ENCODE measurements at places on chromosomes 1 and 21.

GRCh38 chr1:200654660-200655059 lies 15.0 kb downstream of the DDX59 start:
- no peak for DNase-seq

- DNase-seq = no peak
Observed at GRCh38 chr1:55048453-55049270, 9.3 kb downstream of the PCSK9 start.

DNA sequence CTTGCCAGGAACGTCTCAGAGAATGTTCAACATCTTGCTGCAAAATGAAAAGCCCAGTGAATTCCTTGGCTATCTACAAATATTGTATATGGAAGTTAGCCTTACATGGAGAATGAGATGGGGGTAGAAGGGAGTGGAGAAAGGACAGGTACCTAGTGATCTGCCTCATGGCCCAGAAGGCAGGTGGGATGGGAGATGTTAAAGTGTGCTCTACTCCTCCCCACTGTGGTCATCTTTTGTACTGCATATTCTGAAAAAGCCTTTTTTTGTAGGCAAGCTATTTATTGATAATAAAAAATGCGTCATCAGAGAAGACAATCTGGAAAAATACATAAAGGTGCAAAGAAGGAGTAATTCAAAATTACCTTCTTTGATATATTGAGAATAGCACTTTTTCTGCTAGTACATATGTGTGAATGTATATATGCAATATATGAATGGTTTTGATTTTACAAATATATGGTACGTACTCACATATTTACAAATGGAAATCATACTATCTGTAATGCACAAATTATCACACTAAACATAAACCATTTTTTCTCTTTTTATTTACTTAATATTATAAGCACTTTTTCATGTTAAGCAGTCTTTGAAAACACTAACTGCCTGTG lies 19.1 kb upstream of the SLC5A9 start:
- no peak for DNase-seq

- DNase-seq = no peak
Observed at GRCh38 chr1:25711555-25712298, 88.3 kb upstream of the SELENON start.

- DNase-seq = no peak
Observed at GRCh38 chr1:241870336-241870735, 22.3 kb downstream of the EXO1 start.

DNA sequence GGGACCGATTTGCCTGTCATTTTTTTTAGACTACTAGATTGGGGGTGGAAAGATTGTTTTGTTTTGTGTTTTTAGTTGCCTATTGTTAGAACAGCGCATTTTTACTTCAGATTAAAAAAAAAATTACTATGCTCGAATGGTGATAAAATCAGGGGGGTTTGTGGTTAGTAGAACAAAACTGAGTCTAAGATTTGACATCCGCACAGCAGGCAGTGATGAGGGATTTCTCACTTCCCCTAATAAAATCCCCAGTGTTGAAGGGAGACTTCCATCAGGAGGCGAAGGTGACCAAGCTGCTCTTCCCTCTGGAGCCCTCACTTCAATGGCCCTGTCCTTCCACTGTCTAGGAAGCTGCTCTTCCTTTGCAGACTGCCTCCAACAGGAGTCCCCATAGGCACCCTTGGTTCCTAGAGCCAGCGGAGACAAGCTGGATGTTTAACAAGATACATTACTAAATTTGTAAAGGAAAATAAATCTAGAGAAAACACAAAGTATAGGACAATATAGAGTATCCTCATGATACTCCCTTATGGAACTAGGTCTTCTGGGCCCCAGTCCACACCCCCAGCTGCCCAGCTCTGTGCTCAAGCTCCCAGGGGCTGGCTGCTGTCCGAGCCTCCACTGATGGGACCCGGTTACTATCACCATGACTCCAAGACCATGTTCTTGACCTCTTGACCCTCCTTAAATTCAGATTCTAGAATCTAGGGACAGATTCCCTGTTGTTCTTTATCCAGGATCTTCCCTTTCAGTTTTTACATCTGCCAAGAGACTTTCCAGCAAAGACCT lies 31.0 kb downstream of the TENT5C start:
- DNase-seq = no peak

DNA sequence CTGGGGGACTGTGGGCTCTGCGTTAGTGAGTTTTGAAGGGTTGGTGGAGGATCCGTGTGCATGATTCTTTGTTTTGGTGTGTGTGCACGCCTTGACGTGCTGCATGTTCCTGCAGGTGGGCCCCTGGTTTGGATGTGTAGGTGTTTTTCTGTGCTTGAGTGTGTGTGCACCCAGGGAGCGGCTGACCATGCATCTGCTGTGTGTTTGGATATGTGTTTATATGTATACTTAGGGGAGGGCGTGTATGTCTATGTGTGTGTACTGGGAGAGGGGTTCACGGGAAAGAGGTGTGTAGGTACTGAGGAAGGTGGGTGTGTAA lies 1.1 kb downstream of the VANGL2 start:
- no peak for DNase-seq

GRCh38 chr1:245698116-245698515 lies 543.3 kb downstream of the KIF26B start:
- no peak for DNase-seq

DNA sequence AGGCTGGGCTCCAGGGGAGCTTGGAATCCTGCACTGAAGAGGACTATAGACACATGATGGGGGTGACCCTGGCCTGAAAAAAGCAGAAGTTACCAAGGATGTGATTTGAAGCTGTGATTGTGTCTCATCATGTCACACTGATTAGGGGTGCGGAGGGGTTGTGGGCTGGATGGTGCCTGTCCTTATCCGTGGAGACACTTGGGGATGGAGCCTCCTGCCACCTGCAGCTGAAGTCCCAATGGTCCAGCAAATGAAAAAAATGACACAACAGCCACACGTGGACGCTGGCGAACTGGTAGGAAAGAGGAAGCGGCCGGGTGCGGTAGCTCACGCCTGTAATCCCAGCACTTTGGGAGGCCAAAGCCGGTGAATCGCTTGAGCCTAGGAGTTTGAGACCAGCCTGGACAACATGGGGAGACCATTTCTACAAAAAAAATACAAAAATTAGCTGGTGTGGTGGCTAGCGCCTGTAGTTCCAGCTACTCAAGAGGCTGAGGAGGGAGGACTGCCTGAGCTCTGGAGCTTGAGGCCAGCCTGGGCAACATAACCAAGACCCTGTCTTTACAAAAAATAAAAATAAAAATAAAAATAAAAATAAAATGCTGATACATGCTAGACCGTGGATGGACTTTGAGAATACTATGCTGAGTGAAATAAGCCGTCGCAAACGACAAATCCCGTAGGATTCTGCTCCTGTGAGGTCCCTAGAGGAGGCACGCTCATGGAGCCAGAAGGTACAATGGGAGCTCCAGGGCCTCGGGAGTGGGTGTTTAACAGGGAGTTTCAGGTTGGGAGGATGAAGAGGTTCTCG lies 838 bp upstream of the IBA57 start:
- no peak for DNase-seq

- no peak for DNase-seq
Observed at GRCh38 chr1:178921499-178921898, 50.6 kb upstream of the ANGPTL1 start.

GRCh38 chr1:159071970-159072582 lies 4.5 kb downstream of the AIM2 start:
- peak; percentile 57 for DNase-seq

- DNase-seq = no peak
Observed at GRCh38 chr21:36149788-36150711, 6.6 kb upstream of the DOP1B start.

- no peak for DNase-seq
Observed at GRCh38 chr1:3607703-3608065, 3.6 kb downstream of the MEGF6 start.

- DNase-seq = no peak
Observed at GRCh38 chr1:238343852-238344251, 453.1 kb upstream of the ZP4 start.

DNA sequence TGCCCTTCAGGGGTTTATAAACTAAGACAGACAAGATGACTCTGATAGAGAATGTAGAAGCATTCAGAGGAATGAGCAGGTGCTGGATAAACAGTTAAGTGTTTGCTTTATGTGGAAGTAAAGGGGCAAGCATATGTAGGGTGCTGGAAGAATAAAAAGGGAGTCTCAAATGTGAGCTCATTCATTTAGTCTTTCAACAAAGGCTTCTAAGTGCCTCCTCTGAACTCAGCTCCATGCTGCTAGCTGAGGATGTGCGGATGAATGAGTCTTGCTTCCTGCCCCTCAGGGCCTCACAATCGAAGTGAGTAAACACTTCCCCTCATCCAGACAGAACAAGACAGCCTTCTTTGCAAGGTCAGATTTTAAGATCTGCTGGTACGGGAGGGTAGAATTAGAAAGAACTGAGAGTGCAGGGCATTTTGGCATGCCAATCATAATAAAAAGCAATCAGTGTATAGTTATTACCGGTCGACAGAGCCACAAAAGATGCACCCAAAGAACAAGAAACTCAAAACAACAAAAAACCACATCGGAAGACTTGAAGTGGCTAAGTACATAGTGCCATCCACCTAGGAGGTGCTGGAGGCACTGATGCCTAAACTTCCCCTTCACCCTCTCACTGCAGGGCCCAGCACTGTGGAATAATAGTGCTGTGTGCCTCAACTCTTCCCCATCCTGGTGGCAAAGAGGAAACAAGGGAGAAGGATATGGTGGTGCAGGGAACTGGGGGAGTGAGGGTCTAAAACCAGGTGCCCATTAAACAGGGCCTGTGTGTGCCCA lies 69.8 kb downstream of the TNR start:
- DNase-seq = no peak

- no peak for DNase-seq
Observed at GRCh38 chr1:92842082-92843045, 10.5 kb downstream of the RPL5 start.

GRCh38 chr1:14138135-14138506 lies 438.1 kb downstream of the PRDM2 start:
- DNase-seq = no peak

DNA sequence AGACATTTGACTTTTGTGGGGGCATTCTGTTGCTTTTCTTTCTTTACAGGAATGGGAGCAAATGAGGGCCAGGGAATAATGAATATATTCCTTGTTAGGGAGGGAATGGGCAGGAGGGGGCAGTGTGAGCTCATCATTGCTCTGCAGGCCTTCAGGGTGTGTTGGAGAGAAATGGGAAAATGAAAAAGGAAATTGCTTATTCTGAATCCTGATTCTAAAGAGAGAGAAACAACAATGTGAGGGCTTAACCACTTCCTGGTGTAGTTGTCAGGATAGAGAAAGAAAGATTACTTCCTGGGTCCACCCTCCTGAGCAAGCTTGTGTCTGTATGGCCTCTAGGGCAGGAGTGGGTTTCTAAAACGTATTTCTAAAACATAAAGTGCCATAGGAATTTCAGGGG lies 28.3 kb downstream of the VANGL2 start:
- DNase-seq = no peak

DNA sequence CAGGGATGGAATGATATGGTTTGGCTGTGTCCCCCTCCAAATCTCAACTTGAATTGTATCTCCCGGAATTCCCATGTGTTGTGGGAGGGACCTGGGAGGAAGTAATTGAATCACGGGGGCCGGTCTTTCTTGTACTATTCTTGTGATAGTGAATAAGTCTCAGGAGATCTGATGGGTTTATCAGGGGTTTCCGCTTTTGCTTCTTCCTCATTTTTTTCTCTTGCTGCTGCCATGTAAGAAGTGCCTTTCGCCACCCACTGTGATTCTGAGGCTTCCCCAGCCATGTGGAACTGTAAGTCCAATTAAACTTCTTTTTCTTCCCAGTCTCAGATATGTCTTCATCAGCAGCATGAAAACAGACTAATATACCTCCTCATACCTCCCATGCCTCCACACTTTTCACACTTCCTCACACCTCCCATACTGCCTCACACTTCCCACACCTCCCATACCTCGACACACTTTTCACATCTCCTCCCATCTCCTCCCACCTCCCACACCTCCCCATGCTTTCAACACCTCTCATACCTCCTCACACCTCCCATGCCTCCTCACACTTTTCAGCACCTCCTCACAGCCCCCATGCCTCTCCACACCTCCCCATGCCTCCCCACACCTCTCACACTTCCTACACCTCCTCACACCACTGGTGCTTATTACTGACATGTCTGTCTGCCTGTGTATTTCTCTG lies 21.3 kb downstream of the GPR137B start:
- no peak for DNase-seq

GRCh38 chr1:117942293-117942692 lies 12.8 kb downstream of the WDR3 start:
- DNase-seq = no peak

- DNase-seq = no peak
Observed at GRCh38 chr21:21807598-21807903, 809.3 kb downstream of the NCAM2 start.

DNA sequence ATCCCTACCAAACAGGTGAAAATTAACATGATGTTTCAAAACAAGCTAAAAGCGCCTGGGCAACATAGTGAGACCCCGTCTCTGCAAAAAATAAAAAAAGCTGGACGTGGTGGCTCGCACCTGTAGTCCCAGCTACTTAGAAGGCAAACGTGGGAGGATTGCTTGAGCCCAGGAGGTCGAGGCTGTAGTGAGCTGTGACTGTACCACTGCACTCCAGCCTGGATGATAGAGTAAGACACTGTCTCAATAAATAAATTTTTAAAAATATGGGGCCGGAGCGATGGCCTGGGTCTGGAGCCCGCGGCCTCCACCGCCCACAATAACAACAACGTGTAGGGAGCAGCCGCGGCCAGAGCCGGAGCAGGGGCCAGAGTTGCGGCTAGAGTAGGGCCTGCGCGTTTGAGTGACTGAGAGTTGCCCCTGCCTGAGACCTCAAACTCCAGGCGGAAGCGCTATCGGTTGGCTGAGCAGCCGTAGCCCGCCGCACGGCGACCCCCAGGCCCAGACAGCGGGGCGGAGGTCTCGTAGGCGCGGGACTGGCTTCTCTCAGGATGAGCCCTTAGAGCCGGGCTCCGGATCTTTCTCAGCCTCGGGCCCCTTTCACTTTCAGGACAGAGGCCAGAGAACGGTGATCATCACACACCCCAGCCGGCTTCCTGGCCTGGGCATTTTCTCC lies 41.4 kb downstream of the ZMYM1 start:
- DNase-seq = no peak

DNA sequence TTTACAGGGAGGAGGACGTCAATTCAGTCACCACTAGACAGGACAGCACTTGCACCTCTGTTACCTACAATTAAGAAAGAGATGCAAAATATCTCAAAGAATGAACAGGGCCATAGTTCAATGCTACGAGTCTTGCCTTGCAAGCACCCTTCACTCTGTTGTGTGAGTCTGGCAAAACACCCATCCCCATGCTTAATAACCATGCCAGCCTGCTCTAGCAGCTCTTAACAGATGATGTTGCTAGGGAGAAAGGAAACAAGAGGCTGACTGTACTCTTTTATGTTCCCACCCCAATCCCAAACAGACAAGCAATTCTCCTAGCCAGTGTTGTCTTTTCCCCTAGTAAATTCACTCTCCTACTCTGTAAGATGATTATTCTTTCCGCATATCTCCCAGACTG lies 5.3 kb downstream of the CBR1 start:
- no peak for DNase-seq

GRCh38 chr1:93753791-93754763 lies 72.4 kb upstream of the BCAR3 start:
- DNase-seq = peak; percentile 80

DNA sequence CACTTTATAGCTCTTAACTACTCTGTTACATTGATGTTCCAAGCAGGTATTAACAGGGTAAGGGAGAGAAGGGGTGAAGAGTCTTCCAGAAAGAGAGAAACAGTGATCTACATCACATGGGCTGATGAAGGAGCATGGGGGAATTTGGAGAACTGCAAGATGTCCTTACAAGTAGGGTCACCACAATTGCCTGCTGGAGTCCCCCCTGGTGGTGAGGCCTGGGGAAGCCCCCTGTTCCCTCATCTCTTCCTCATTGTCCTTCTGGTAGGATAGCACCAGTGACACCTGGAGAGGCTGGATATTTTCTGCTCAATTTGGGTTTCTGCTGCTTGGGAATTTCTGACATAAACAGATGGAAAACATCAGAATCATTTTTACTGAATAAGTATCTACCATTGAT lies 126.6 kb downstream of the RUNX1 start:
- no peak for DNase-seq

Measured in AG09309 (cell line).